ENCODE measurements at places on chromosomes 7 and 10.

DNA sequence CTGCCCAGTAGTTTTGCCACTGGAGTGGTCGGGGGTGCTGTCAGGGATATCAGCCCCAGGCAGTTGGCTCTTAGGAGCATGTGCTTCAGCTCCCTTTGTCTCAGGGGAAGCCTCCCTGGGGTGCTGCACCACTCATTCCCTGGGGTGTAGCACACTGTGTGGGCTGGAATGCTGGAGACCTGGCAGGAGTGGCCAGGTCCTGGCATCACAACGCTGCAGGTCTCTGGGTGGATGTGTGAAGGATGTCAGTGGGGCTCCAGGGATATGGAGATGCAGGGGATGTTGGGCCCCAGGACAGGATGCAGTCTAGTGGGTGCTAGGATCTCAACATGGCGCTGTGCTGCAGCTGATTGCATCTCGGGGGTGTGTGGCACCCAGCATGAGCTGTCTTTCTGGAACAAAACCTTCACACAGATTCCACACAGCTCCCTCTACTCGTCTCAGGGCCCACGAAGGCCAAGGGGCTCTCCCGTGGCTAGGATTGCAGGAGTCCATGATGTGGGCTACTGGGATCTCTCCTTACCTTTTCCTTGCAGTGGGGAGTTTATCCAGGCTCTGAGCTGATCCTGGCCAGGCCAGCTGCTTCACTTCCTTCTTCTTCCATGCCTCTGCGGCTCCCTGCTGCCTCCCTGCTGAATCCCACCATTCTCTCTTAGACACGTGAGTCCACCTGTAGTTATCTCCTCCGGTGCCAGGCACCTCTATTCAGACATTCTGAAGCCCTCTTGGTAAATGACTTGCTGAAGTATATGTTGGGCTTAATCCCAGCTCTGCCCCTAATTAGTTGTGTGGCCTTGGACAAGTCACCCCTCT is 295.1 kb downstream of the RPS24 start:
- no peak for DNase-seq

DNA sequence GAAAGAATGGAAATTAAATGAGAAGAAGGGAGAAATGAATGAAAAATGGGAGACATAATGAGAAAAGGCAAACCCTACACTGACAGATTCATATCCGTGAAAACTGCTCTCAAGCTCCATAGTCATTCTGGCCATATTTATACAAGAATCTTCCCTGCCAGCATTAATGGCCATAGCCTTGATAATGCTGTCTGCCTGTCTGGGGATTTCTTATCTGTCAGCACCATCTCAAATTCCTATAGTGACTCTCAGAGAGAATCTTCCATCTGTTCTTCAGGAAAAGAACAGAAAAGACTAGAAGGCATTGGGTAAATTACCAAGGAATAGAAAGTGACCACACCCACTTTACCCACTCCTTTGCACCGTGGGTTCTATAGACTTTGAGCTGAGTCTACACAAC is 295.9 kb downstream of the PLXNA4 start:
- DNase-seq, result no peak

DNA sequence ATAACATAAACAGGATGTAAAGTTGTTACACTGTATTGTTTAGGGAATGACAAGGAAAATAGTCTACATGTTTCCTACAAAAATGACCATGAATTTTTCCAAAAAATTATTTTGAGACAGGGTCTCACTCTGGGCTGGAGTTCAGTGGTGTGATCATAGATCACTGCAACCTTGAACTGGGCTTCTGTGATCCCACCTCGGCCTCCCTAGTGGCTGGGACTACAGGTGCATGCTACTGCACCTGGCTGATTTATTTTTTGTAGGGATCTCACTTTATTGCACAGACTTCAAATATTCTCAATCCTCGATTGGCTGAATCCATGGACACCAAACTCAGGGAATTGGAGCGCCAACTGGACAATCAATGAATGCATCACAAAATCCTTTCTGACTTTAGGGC is 6.6 kb downstream of the CHCHD2 start:
- no peak for DNase-seq

GRCh38 chr7:4788627-4789189 is 13.3 kb downstream of the AP5Z1 start:
- DNase-seq, result no peak

DNA sequence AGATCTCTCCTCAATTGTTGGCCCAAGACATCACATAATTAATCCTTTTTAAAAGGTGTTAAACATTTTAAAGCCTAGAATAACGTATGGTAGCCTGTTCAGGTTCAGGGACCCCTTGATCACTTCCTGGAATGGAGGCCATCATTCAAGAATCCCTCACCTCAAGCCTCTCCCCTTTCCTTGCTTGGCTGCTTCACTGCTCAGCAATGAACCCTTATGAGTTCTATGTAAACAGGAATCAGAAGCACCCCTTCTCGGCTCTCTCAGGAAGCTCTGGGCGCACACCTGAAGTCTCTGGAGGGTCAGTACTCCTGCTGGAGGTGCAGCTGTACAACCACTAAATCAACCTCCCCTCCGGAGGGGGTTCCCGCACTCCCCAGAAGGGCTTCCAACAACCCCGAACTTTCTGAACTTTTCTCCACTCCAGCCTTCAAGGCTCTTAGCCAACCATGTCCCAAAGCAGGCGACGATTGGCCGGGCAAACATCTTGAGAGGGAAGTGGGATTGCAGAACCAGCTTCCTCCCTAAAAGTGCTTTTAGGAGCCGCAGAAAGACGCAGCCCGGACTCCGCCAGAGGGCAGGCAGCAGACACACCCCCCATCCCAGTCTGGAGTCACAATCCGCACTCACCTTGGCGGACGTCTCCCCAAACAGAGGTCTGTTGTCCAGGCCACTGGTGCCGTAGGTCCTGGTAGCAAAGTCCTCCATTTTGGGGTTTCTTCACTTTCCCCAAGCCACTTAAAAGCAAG is 562 bp downstream of the TMEM243 start:
- no peak for DNase-seq

DNA sequence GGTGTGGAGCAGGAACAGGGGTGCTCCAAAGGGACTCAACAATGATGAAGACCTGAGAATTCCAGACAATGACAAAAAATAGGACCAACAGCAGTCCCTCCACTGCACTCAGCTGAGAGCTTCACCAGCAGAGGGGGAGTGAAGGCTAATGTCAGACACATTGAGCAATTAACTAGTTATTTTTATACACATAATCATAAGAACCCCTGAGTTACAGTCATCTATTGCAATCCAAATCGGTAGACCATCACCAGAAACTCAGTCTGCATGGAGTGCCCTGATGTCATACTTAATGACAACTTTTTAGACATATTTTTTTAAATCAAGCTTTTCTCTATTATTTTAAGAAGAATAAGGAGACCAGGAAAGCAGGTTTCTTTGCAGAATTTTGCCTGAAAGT is 30.6 kb upstream of the IKZF1 start:
- no peak for DNase-seq

DNA sequence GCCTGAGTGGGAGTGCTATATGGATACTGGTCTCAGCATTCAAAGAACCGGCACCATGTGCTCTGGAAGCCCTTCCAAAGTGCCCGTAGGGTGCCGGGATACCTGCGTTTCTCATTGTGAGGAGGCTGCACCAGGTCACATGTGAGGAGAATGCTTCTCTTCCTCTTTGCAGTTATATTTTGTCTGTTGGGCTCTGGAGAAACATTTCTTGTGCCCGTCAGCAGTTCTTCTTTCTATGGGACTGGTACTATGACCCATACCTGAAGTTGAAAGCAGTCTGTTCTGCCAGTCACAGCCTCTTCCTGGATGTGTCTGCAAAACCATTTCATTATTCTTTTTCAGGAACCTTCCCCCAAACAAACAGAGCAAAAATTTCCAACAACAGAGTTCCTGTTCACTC is 465.0 kb downstream of the SUGCT start:
- no peak for DNase-seq

GRCh38 chr7:135200821-135201331 is 10.4 kb downstream of the WDR91 start:
- no peak for DNase-seq

GRCh38 chr7:23334482-23335056 is 35.4 kb downstream of the MALSU1 start:
- DNase-seq, result peak; percentile 72

DNA sequence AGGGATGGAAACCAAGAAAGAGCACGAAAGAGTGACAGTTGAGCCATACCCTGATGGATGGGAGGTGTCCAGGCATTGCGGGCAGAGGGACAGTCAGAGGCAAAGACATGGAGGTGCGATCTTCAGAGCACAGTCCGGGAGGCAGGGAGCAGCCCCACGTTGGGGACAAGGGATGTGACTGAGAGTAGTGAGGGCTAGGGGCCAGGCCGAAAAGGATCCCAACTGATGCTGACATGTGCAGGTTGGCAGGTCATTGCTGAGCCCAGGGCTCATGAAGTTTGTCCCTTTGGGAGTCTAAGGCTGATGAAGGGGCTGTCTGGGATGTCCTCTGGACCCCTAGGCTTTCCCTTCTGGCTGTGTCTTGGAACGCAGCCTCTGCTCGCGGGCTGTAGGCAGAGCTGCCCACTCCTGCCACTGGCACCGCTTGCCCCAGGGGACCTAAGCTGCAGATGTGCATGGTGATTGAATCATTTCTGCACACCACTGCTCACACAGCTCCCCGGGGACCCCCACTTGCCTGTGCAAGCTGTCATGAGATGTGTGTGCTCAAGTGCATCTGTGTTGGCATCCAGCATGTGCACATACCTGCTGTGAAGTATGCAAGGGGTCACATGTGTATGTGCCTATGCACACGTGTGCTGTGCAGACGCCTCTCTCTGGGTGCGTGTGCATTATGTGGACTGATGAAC is 125.1 kb downstream of the ZMIZ1 start:
- no peak for DNase-seq

DNA sequence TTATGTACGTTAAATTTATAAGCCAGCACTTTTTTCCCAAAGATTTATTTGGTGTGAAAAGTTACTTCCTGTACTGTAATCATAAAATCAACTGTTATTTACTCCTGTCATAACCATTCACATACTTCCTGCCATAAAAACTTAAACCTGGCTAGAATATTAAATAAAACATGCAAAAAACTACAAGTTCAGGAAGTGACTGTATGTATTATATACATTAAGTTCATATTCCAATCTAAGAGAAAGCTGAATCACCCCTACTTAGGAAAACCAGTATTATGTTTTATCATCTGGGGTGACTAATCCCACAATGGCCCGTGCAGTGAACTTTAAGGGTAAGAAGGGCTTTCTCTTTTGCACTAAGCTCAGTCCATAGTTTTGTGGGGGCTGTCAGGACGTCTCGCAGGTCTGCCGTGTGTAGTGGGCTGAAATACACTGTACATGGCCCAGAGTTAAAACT is 183.7 kb upstream of the KLF14 start:
- no peak for DNase-seq

GRCh38 chr10:92991513-92991912 is 69.1 kb upstream of the CYP26C1 start:
- DNase-seq, result no peak

DNA sequence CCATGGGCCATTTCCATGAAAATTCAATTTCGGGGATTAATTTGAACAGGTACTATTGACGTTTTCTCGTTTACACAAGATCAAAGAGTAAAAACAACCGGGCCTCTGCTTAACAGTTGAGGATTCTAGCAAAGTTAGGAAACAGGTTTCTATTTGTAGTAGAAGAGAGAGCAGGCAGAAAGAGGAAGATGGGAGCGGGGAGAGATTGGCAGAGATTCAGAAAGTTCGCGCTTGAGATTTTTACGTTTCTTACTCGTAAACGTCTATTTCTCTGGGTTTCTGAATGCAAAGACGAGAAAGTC is 571 bp upstream of the VWC2 start:
- no peak for DNase-seq

GRCh38 chr7:104983076-104983577 is 30.9 kb upstream of the KMT2E start:
- DNase-seq, result no peak

Data from HuH-7.5 (cell line).